ENCODE measurements at places on chromosomes 12 and 14.

DNA sequence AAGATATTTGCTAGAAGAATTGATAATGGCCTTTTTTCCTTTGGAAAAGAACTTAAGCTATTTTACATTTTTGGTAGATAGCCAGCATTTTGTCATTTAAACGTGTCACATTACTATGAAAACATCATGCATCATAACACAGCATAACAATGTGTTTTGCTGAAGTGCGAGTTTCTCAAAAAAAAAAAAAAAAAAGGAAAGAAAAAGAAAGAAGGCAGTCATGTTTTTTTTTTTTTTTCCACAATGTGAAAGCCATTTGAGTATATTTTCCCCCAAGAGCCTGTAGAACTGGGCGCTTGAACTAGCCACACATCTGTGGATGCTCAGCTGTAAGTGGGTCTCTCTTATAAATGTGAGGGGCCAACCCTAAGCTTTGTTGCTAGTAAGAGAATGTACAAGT, 300.1 kb downstream of the AKAP6 start:
- no peak for DNase-seq

- DNase-seq, result peak; percentile 45
Observed at GRCh38 chr12:62291864-62292760, 31.9 kb downstream of the USP15 start.

GRCh38 chr14:47442211-47442610, 233.2 kb downstream of the MDGA2 start:
- no peak for DNase-seq

- no peak for DNase-seq
Observed at GRCh38 chr14:49549881-49550280, 36.3 kb downstream of the RPS29 start.

DNA sequence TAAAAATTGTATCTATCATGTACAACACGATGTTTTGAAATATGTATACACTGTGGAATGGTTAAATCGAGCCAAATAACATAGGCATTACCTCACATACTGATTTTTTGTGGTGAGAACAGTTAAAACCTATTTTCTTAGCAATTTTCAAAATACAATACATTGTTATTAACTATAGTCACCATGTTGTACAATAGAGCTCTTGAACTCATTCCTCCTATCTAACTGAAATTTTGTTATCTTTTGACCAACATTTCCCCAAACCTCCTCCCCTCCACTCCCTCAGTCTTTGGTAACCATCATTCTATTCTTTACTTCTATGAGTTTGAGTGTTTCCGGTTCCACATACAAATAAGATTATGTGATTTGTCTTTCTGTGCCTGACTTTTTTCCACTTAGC, 6.8 kb upstream of the SLC38A2 start:
- no peak for DNase-seq
